T-helper 2 cell (primary cell): ENCODE measurements at places on chromosomes 12 and 14.

GRCh38 chr14:66511849-66512248 lies 3.9 kb downstream of the GPHN start:
- DNase-seq = no peak

- no peak for DNase-seq
These were observed 24.2 kb upstream of the FAM222A start for GRCh38 chr12:109689426-109689825.

DNA sequence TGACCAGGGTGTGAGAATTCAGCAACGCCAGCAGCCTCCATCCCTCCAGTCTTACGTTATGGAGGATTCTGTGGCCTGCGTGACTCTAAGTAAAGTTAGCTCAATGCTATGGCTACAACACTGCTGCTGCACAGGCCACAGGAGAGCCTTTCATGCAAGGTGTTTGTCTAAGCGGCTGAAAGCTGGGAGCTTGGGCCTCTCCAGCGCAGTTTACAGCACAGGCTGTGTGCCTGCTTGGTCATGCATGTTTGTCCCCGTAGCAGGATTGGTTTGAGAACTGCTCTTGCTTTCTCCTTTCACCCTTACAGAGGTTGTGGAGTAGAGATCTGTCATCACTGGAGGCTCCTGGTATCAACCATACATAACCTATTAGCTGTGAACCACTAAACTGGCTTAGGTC lies 113.1 kb upstream of the TMCC3 start:
- no peak for DNase-seq

- no peak for DNase-seq
These were observed 151.1 kb upstream of the TBX3 start for GRCh38 chr12:114835031-114835430.

DNA sequence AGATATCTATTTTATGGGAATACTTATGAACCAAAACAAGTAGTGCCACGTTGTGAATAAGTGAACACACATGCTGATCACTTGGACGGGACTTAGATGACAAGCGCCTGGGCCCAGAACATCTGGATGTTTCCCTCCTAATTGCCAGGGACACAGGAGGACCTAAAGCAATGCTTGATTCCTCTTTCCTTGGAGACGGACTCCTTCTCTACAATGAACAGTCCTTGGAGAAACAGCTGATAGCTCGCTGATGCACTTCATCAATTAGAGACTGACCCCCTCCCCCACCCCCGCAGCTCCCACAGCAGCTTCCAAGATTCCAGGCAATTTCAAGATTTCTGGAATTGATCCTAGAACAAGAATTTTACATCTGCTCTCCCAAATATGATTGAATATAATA lies 86.4 kb downstream of the ST8SIA1 start:
- DNase-seq = no peak

DNA sequence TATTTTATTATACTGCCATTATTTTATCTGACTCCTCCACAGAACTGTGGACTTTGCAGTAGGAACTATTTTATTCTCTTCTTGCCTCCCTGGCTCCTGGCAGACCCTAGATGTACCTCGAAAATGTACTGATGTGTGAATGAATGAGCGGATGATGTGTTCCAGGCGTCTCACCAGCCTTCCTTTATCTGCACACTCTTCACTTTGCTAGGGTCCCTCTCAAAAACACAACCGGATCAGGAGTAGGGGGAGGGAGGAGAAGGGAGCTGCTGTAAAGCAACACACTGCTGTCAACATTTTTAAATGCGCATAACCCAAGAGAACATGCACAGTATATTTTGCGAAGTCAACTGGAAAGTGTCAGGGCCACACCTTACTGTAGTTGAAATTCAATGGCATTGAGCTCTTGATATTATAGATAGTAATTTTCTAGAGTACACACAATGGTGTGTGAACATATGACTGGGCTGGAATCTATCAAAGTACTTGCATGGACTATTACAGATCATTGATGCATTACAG lies 36.3 kb downstream of the SRGAP1 start:
- DNase-seq = no peak

DNA sequence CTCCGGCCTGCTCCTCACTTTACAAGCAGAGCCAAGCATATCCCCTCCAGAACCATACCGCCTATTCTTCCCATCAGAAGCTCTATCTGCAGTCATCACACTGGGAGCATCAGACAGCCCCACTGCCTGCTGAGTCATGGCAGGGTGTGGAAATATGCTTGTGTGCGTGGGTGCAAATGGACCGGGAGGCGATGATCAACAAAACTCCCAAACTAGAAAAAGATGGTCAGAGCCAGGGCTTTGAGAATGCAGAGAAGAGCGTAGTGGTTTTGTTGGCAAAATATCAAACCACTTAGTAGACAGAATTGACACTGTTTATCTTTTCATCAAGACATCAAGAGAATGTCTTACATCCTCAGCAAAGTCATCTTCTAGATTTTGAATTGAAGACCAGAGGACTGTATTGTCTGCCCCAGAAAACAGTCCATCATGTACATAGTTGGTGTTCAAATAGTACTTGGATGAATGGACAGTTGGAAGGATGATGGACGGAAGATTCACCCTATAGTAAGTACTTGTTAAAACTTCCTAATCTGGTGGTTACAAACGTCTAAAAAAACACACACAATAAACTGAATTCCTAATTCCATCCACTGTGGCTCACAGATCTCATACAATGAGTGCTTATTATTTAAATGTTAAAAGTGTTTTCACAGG lies 54.9 kb downstream of the VWF start:
- no peak for DNase-seq

GRCh38 chr14:34211732-34212131 lies 250.3 kb downstream of the SPTSSA start:
- DNase-seq = no peak
